ENCODE measurements at places on chromosomes 12 and 14. TPM values are rescaled to one million over a fixed set of nuclear protein-coding genes. Genes with fewer than 3 reads are reported as not detected.
A peak's percentile ranks its signal among the peaks of the same experiment; 100 is the strongest.

GRCh38 chr12:98572010-98572409 is 21.5 kb upstream of the SLC25A3 start:
- DNase-seq: no peak

DNA sequence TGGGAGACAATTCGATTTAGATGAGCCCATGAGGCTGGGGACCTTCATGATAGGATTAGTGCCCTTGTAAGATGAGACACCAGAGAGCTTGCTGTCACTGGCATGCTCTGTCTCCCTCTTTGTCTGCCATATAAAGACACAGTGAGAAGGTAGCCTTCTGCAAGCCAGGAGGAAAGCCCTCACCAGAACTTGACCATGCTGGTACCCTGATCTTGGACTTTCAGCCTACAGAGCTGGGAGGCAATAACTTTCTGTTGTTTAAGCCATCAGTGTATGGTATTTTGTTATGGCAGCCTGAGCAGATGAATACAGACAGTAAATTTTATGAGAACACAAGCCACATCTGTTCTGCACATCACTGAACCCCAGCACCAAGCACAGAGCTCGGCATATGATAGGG is 38.1 kb upstream of the RASSF3 start:
- no peak for DNase-seq

- DNase-seq: peak; percentile 35
Measured at GRCh38 chr14:57060276-57060955, 208.3 kb downstream of the EXOC5 start.

DNA sequence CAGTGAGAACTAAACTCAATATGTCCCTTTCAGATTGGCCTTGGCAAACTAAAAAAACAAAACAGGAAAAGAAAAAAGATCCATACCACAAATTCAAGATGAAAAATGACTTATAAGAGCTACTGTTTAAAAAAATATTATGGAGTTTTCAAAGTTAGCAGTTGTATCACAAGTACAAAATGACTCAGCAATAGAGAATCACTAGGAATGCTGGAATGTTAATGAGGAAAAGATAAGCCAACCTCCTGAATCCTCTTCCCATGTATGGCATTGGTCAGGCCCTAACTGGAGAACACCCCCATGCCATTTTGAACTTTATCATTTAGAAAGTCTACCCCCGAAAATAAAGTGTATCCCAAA is 62.2 kb downstream of the PPP1R36 start:
- DNase-seq: no peak

The OR11H7 gene
- total RNA-seq: not detected

Measured in activated naive CD4-positive, alpha-beta T cell treated with anti-CD3 and anti-CD28 coated beads, Interleukin-2, amount 50 U/mL, for 72 hours (primary cell).